Heart right ventricle (tissue), 16 donors: ENCODE measurements at places on chromosomes 11 and 22. TPM values are rescaled to one million over a fixed set of nuclear protein-coding genes. Genes with fewer than 3 reads are reported as not detected.

- no peaks in the 10 kb centered on the region for H3K27me3 ChIP-seq
- no peaks in the 10 kb centered on the region for H3K36me3 ChIP-seq
- no peak overlapping the region for H3K27ac ChIP-seq
Observed at GRCh38 chr11:30960387-30960992, 374.3 kb upstream of the MPPED2 start.

The OR4A16 gene
- total RNA-seq, result not detected

DNA sequence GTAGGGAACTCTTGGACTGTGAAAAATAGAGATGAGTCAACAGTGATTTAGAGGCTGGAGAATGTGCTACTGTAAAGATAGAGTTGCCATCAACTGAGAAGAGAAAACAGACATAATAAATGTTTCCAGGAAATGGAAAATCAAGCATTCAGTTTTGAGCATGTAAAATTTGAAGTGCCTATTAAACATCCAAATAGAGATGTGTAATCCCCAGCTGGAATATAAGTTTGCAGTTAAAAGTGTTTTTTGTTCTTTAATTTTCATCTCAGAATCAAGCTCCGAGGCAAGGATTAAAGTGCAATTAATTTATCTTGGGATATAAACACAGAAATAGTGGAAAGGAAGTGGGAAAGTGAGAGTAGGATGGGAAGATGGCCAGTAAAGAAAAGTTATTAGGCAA is 666.0 kb upstream of the RAG2 start:
- H3K27me3 ChIP-seq, result no peaks in the 10 kb centered on the region
- no peaks in the 10 kb centered on the region for H3K36me3 ChIP-seq
- no peaks in the 10 kb centered on the region for H3K4me1 ChIP-seq
- H3K27ac ChIP-seq, result no peak overlapping the region

The OR5A1 gene
- not detected for total RNA-seq

The BATF2 gene
- total RNA-seq, result 1.7 TPM

DNA sequence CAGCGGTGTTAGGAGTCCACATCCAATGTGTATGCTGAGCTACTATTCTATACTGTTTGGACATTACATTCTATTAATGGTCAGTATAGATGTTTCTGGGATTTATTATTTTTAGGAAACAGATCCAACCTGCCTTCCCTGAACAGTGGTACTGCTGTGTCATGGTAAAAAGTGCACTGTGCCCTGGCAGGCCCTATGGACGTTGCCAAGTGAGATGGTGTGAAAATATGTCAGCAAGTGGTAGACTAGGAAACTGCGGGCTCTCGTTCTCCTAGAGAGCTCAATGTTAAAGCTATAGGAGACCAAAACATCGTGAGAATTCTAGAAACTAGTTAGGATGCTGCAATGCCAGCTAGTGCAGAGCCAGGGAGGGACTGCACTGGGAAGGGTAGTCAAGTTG is 26.0 kb upstream of the CYP2D6 start:
- no peaks in the 10 kb centered on the region for H3K27me3 ChIP-seq
- H3K36me3 ChIP-seq, result no peaks in the 10 kb centered on the region
- no peak overlapping the region for H3K27ac ChIP-seq
- DNase-seq, result no peak
- H3K4me3 ChIP-seq, result no peak overlapping the region

DNA sequence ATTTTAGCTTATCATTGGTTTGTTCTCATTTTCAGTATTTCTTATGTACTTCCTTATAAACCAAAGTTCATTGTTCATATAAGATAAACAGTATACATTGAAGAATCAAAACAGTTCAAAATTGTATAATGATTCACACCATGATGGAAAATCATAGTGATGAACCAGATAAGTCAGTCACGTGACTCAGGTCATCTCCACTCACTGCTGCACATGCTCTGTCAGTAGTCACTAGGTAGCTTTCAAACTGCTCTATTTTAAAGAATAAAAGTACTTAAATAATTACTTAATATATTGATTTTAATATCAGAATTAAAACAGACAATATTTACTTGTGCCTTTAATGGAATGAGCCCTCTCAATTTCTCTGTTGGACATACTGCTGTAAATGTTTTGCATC is 37.5 kb downstream of the PDHX start:
- peaks cover 13% of the 10 kb centered on the region for H3K36me3 ChIP-seq
- no peaks in the 10 kb centered on the region for H3K27me3 ChIP-seq
- no peak overlapping the region for H3K27ac ChIP-seq
- H3K4me1 ChIP-seq, result peaks cover 1% of the 10 kb centered on the region
- H3K4me3 ChIP-seq, result no peak overlapping the region

GRCh38 chr22:46230262-46230901 is 19.7 kb downstream of the CDPF1 start:
- H3K4me1 ChIP-seq, result no peaks in the 10 kb centered on the region
- no peak overlapping the region for H3K4me3 ChIP-seq
- H3K27me3 ChIP-seq, result no peaks in the 10 kb centered on the region
- peaks cover 43% of the 10 kb centered on the region for H3K36me3 ChIP-seq
- H3K27ac ChIP-seq, result no peak overlapping the region

The PHOX2A gene
- total RNA-seq, result not detected

- H3K4me3 ChIP-seq, result no peak overlapping the region
- no peaks in the 10 kb centered on the region for H3K27me3 ChIP-seq
- H3K4me1 ChIP-seq, result no peaks in the 10 kb centered on the region
- no peak for DNase-seq
- no peak overlapping the region for H3K27ac ChIP-seq
Observed at GRCh38 chr11:27129686-27130085, 89.1 kb downstream of the BBOX1 start.

DNA sequence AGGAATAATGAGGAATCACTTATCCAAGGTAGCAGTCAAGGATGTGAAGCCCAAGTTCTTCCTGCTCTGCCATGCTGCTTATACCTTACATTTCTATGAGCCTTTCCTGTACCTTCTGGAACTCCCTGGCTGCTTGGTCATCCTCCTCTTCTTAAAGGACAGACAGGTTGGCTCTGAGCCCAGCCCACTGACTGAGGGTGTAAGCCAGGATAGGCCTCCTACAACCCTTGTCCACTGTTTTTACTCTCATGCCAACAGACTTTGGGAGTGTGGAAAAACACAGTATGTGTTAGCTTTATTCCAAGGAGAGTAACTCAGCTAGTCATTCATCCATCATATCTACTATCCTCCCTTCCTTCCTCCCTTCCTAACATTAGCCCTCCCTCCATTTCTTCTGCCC is 47.5 kb downstream of the IRAG1 start:
- H3K27ac ChIP-seq, result no peak overlapping the region
- H3K27me3 ChIP-seq, result no peaks in the 10 kb centered on the region
- H3K36me3 ChIP-seq, result no peaks in the 10 kb centered on the region
- peak; percentile 39 for DNase-seq
- no peaks in the 10 kb centered on the region for H3K4me1 ChIP-seq
- no peak overlapping the region for H3K4me3 ChIP-seq

DNA sequence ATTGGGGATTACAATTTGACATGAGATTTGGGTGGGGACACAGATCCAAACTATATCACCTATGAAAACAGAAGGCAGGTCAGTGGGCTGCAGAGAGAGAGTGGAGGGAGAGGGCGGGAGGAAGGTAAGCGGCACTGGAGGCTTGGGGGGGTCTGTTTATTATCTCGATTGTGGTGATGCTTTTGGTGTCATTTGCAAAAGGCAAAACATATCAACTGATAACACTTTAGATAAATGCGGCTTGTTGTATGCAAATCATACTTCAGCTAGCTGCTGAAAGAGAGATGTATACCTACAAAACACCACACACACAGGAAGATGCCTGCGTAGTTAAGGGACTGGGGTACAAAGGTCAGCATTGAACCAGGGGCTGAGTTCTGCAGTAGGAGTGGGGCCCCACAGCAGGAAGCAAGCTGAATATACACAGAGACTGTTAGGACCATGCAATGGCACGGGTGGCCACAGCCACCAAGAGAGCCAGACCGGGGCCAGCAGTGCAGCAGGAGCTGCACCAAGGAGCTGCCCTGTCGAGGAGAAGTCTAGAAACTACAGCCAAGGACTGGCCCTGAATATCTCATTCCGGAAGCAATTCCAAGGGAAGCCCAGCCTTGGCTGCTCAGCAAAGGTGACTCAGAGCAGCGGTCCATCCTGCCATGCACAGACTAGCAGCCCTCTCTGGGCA is 23.8 kb upstream of the TOLLIP start:
- H3K36me3 ChIP-seq, result no peaks in the 10 kb centered on the region
- DNase-seq, result no peak
- H3K27ac ChIP-seq, result no peak overlapping the region
- H3K4me3 ChIP-seq, result no peak overlapping the region
- no peaks in the 10 kb centered on the region for H3K27me3 ChIP-seq

DNA sequence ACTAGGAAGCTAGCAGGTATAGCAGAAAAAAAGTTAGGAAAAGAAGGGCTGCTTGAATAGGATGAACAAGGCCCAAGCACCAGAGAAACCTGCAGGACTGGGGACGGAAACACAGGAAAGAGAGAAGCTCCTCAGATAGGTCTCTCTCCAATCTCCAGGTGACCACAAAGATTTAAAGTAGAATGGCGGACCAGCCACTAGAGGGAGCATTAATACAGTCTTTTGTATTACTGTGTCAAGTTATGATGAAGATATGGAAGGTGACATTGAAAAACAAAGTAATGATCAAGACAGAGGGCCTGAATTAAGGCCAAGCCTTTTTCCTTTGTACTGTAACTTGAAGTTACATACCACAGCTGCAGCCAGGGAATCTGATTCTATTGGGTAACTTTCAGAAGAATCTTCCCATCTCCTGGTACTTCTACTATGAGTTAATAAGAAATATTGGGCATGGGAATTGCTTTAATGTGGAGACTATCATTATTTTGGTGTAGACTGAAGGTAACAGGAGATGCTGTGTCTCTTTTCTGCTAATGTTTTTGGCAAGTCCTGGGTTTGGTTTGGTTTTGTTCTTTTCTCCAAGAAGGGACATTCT is 33.8 kb downstream of the OR2AG2 start:
- H3K27me3 ChIP-seq, result no peaks in the 10 kb centered on the region
- H3K27ac ChIP-seq, result no peak overlapping the region
- peaks cover 13% of the 10 kb centered on the region for H3K36me3 ChIP-seq
- H3K4me3 ChIP-seq, result no peak overlapping the region

DNA sequence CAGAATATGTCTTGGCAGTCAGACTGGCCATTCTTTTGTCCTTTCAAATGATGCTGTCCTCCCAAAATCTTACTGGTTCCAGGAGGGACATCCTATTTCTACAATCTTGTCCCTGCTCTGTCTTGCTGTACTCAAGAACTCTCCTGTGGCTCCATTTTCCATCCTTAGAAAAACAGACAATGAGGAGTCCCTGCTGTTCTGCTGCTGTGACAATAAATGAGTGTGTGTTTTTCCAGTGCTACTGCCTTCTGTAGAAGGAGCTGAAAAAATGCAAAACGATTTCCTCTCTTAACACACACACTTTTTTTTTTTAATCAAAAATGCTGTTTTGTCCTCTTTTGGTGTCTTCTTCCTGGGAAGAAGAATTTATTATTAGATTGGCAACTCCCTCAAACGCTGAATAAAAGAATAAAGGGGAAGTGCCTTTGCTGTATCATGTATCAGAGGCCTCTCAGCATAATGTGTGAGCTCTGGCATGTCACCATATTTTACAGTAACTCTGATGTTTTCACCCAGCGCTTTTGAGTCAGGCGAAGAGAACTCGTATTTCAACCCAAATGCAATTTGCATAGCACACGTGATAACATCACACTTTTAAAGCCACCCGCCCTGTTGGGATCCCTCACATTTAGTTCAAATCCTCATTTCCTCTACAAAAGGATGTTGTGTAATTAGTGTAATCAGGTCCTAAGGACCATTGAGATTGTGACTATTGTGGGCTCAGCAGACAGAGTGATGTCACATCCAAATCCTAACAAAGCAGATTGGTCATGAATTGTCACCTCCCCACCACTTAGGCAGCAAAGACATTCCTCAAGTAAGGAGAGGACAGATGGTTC is 496.0 kb upstream of the LARGE1 start:
- H3K27ac ChIP-seq, result no peak overlapping the region
- DNase-seq, result no peak
- no peak overlapping the region for H3K4me3 ChIP-seq
- H3K27me3 ChIP-seq, result no peaks in the 10 kb centered on the region
- H3K36me3 ChIP-seq, result no peaks in the 10 kb centered on the region

The SNU13 gene
- total RNA-seq, result 205 TPM

DNA sequence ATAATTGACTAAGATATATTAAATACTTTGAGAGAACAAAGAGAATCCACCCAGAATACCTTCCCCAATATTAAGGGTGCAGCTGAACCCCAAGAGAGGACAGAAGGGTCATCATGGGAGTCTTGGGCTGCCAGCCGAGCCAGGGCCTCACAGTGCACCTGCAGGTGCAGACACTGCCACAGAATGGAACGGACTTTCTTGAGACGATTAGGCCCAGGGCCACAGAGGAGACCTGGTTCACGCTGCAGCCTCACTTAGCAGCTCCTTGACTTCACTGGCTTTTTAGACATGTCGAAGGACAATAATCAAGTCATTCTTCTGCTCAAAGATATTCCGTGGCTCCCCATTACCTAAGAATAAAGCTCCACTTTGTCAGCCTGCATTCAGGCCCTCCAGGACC is 100.6 kb downstream of the PHF21B start:
- H3K4me3 ChIP-seq, result no peak overlapping the region
- H3K36me3 ChIP-seq, result no peaks in the 10 kb centered on the region
- no peaks in the 10 kb centered on the region for H3K27me3 ChIP-seq
- H3K4me1 ChIP-seq, result no peaks in the 10 kb centered on the region
- no peak for DNase-seq
- H3K27ac ChIP-seq, result no peak overlapping the region

DNA sequence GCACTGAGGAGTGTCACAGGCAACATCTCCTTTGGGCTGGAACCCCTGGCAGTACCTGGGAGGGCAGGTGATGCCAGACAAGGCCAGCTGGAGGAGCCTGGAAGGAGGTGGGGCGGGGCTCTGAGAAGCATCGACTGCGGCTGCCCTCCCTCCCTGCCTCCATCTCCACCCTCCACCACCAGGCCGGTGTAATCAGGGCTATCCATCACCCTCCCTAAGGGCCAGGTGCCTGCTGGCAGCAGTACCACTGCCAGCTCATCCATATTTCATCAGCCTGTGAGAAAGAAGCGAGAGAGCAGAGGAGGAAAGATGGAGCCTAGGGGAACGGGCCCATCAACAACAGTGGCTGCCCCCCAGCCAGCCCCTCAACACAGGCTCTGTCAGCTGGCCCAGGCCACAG is 51.4 kb upstream of the RASD2 start:
- DNase-seq, result no peak
- no peaks in the 10 kb centered on the region for H3K4me1 ChIP-seq
- H3K36me3 ChIP-seq, result no peaks in the 10 kb centered on the region
- no peak overlapping the region for H3K4me3 ChIP-seq
